ENCODE measurements at places on chromosomes 7 and 10.
A peak's percentile ranks its signal among the peaks of the same experiment; 100 is the strongest.

- H3K27ac ChIP-seq, result peak overlapping the region; percentile 84
- H3K4me3 ChIP-seq, result peak overlapping the region; percentile 53
- no peaks in the 10 kb centered on the region for H3K36me3 ChIP-seq
- DNase-seq, result peak; percentile 49
- no peaks in the 10 kb centered on the region for H3K27me3 ChIP-seq
- H3K4me1 ChIP-seq, result peaks cover 5% of the 10 kb centered on the region
Observed at GRCh38 chr10:58998924-58999713, 177.3 kb upstream of the PHYHIPL start.

GRCh38 chr7:123190109-123190831 lies 9.5 kb downstream of the SLC13A1 start:
- H3K27ac ChIP-seq, result no peak overlapping the region
- H3K4me1 ChIP-seq, result no peaks in the 10 kb centered on the region
- no peaks in the 10 kb centered on the region for H3K36me3 ChIP-seq
- DNase-seq, result no peak
- H3K27me3 ChIP-seq, result no peaks in the 10 kb centered on the region

DNA sequence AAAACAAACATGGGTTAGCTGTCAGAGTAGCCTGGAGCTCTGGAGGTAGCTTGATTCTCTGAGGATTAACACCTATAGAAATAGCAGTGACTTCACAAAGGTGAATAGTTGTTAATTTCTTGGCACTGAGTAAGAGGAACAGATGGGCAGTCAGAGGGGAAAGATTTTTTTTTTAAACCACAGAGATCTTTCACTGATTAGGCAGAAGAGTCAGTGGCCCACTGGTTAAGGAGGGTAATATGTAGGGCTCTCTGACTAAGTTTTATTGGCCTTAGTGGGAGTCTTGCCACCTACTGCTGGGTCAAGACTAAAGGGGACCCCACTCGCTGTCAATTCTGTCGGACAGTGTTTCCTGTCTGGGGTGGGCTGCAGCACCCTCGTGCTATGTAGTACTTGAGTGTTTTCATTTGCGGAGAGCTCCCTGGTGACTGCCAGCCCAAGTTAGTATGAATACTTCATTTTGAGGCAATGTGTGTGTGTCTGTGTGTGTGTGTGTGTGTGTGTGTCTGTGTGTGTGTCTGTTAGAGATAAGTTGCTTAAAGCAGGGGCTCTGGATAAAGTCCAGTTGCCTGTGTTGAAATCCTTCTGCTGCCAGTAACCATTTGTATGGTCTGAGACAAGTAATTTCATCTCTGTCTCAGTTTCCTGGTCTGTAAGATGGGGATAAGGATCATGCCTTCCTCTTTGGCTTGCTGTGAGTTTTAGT lies 145.2 kb downstream of the ARID5B start:
- peaks cover 3% of the 10 kb centered on the region for H3K36me3 ChIP-seq
- no peak overlapping the region for H3K4me3 ChIP-seq
- H3K27me3 ChIP-seq, result no peaks in the 10 kb centered on the region
- H3K27ac ChIP-seq, result peak overlapping the region; percentile 94
- peaks cover 77% of the 10 kb centered on the region for H3K4me1 ChIP-seq

GRCh38 chr7:12949060-12949931 lies 261.9 kb downstream of the ARL4A start:
- H3K4me3 ChIP-seq, result no peak overlapping the region
- H3K27me3 ChIP-seq, result no peaks in the 10 kb centered on the region
- DNase-seq, result no peak
- peaks cover 8% of the 10 kb centered on the region for H3K4me1 ChIP-seq
- H3K27ac ChIP-seq, result no peak overlapping the region

GRCh38 chr10:74432841-74433594 lies 282.0 kb downstream of the ADK start:
- H3K27ac ChIP-seq, result no peak overlapping the region
- no peaks in the 10 kb centered on the region for H3K36me3 ChIP-seq
- no peak for DNase-seq
- H3K27me3 ChIP-seq, result no peaks in the 10 kb centered on the region

DNA sequence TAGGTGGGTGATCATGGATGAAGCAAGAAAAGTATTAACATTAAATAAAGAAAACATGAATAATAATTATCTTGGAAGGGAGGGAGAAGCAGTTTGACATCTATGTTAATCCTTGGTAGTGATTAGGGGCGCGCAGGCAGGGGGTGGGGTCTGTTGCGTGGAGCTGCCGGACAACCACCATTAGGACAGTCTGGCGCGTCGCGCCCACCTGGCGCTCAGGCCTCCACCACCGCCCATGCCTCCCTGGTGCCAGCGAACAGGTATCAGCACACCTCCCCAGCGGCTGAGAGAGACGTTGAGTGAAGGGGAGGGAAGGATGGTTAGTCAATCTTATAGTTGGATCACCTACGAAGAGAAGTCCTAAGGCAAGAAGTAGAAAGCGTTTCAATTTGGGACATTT lies 94.2 kb upstream of the CDK1 start:
- no peaks in the 10 kb centered on the region for H3K4me1 ChIP-seq
- no peak overlapping the region for H3K4me3 ChIP-seq
- H3K36me3 ChIP-seq, result no peaks in the 10 kb centered on the region
- no peaks in the 10 kb centered on the region for H3K27me3 ChIP-seq
- no peak overlapping the region for H3K27ac ChIP-seq

DNA sequence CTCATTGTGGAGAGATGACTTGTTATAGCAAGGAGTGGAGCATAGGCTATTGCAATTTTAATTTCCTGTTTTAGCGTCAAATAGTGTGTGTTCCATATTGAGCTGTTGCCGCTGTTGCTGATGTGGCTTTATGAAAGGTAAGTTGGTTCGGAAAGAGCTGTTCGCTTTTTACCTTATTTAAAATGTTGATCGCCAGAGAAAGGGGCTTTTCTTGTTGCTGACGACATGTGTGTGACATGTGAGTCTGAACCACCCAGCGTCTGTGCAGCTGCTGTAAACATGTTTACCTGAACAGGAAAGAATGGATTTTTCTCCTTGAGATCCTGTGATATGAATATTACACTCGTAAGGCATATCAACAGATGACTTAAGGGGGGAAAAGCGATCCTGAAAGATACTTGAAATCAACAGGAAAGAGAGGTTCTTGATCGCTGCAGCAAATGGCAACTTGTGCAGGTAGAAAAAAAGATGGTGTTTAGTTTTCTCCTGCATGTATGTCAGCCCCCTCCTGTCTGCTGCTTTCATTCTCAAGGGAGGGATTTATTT lies 2.5 kb downstream of the ZEB1 start:
- peaks cover 79% of the 10 kb centered on the region for H3K4me1 ChIP-seq
- H3K27ac ChIP-seq, result peak overlapping the region; percentile 98
- H3K4me3 ChIP-seq, result peak overlapping the region; percentile 96
- DNase-seq, result no peak

GRCh38 chr10:86770412-86770960 lies 14.1 kb downstream of the BMPR1A start:
- H3K36me3 ChIP-seq, result no peaks in the 10 kb centered on the region
- DNase-seq, result no peak
- no peak overlapping the region for H3K27ac ChIP-seq
- no peak overlapping the region for H3K4me3 ChIP-seq

DNA sequence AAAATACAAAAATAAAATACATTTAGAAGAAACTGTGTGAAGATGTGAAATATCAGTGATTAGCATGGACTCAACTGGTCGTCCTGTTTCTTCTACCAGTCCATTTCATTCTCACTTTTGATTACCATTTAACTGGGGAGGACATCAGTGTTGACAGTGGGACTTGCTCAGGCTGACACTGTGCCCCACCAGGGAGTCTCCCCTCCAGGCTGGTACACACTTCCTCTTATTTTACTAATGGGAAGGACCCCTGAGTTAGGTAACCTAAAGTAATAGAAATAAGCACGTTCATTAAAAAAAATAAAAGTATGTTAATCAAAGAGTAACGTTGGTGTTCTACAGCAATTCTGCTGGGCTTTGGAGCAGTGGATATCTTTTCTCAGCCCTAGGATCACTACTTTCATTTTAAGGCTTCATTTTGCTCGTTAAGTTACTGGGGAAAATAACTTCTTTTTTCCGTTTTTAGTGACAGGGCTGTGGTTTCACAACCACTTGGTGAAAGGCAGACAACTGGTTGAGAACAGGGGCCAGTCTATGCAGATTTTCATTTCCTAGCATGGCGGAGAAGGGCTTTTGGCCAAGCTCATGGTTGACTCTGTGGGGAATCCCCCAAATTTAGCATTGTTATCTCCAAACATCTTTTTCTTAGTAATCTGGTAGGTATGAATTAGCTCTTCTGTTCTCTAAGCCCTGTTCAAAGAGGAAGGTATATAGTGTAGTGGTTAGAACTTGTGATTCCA lies 2.1 kb downstream of the SNX10 start:
- H3K27ac ChIP-seq, result no peak overlapping the region
- no peak overlapping the region for H3K4me3 ChIP-seq
- H3K27me3 ChIP-seq, result peaks cover 35% of the 10 kb centered on the region
- DNase-seq, result no peak
- peaks cover 7% of the 10 kb centered on the region for H3K4me1 ChIP-seq

GRCh38 chr7:100435401-100436304 lies 644 bp downstream of the PPP1R35 start:
- no peaks in the 10 kb centered on the region for H3K27me3 ChIP-seq
- peak overlapping the region; percentile 95 for H3K27ac ChIP-seq
- peak overlapping the region; percentile 93 for H3K4me3 ChIP-seq
- peaks cover 57% of the 10 kb centered on the region for H3K4me1 ChIP-seq

DNA sequence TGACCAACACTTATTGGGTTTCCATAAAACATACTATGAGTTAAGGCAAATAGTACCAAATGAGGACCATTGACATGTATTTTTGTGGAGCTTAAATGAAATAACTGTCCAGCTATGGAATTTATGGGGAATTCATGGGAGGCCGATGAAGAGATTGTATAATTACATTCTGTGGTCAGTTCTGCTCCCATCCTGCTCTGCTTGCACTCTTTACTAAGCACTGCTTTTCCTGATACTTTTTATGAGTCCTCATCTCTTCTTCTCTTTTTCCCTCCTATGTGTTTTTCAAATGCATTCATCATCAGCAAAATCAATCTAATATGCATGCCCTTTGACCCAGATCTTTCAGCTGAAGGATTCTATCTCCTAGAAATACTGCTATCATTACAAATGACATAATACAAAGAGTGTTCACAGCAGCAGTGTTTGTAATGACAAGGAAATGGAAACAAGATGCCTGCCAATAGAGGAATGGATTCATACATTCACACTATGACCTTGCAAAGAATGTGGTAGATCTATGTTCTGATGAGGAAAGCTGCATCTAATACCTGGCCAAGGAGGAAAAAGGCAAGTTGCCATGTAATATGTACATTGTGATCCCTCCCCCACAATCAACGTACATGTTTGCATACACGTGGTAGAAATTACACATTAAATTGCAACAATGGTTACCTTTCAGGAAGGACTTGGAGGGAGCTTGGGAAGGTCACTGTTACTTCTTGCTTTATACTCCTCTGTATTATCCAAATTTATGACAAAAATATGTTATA lies 73.9 kb downstream of the PCGF5 start:
- H3K27ac ChIP-seq, result no peak overlapping the region
- no peak for DNase-seq
- peaks cover 15% of the 10 kb centered on the region for H3K4me1 ChIP-seq
- H3K27me3 ChIP-seq, result peaks cover 8% of the 10 kb centered on the region

- no peaks in the 10 kb centered on the region for H3K27me3 ChIP-seq
- H3K36me3 ChIP-seq, result no peaks in the 10 kb centered on the region
- no peak for DNase-seq
- no peak overlapping the region for H3K4me3 ChIP-seq
- peaks cover 11% of the 10 kb centered on the region for H3K4me1 ChIP-seq
- no peak overlapping the region for H3K27ac ChIP-seq
Observed at GRCh38 chr7:129282865-129283264, 58.0 kb downstream of the AHCYL2 start.

- no peaks in the 10 kb centered on the region for H3K36me3 ChIP-seq
- peaks cover 24% of the 10 kb centered on the region for H3K4me1 ChIP-seq
- peak overlapping the region; percentile 67 for H3K27ac ChIP-seq
- DNase-seq, result no peak
Observed at GRCh38 chr7:77454802-77455201, 38.7 kb upstream of the GSAP start.

DNA sequence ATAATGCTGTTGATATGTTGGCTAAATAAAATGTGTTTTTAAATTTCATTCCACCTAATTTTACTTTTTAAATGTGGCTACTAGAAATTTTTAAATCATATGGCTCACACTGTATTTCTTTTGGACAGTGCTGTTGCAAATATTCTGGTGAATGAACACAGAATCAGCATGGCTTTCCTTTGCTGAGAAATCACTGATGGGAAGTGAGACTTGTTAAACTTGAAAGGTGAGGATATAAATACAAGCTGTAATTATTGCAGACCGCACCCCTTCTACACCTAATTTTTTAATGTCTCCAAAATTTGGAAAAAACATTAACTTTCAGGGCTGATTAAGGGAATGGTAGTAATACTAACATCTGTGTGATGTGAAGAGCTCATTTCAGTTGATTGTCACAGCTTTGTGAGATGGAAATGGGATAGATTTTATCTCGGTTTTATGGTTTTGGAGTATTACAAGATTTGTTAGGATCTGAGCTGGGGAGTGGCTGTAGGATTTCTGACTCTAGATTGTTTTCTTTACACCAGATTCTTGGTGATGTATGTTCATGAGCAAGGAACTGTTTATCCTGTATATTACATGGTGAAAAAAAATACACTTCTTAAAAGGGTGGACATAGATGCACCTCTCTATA lies 1.3 kb downstream of the MIOS start:
- peak overlapping the region; percentile 95 for H3K4me3 ChIP-seq
- DNase-seq, result no peak
- H3K27me3 ChIP-seq, result no peaks in the 10 kb centered on the region
- peaks cover 36% of the 10 kb centered on the region for H3K4me1 ChIP-seq

DNA sequence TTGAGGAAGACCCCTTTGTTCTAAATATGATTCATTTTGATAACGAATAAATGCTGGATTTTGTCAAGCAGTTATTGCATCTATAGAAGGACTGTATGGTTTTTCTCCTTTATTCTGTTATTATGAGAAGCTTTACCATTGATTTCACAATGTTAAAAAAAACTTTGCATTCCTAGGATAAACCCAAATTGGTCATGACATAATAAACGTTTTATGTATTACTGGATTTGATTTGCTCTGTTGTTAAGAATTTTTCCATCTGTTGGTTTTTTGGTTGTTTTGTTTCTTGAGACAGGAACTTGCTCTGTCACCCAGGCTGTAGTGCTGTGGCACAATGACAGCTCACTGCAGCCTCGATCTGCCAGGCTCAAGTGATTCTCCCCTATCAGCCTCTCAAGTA lies 2.2 kb upstream of the DNA2 start:
- no peak overlapping the region for H3K4me3 ChIP-seq
- no peak for DNase-seq
- no peak overlapping the region for H3K27ac ChIP-seq
- peaks cover 14% of the 10 kb centered on the region for H3K4me1 ChIP-seq
- H3K36me3 ChIP-seq, result no peaks in the 10 kb centered on the region

DNA sequence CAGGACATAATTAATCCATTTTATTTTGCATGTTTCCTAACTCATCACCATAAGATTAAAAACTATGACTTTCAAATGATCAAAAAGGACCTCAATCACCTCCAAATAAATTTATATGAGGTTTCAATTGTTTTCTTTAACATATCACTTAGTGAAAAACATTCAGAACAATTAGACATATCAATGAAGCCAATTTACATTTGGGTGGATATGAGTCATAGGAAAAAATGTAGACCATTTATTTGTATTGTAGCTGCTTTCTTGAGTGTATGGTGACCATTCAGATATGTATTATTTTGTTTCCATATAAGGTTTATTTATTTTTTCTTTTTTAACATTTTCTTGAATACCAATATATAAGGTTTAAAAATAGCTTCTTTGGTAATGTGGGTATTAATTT lies 13.3 kb upstream of the EXOC6 start:
- H3K27ac ChIP-seq, result no peak overlapping the region
- no peaks in the 10 kb centered on the region for H3K27me3 ChIP-seq
- H3K4me1 ChIP-seq, result peaks cover 47% of the 10 kb centered on the region
- H3K36me3 ChIP-seq, result no peaks in the 10 kb centered on the region
- no peak for DNase-seq
- no peak overlapping the region for H3K4me3 ChIP-seq
